Stimulated activated CD4-positive, alpha-beta T cell treated with anti-CD3 and anti-CD28 coated beads, TNF-alpha, amount 100 ng/mL, for 4 hours (primary cell): ENCODE measurements at places on chromosomes 2 and 18.

DNA sequence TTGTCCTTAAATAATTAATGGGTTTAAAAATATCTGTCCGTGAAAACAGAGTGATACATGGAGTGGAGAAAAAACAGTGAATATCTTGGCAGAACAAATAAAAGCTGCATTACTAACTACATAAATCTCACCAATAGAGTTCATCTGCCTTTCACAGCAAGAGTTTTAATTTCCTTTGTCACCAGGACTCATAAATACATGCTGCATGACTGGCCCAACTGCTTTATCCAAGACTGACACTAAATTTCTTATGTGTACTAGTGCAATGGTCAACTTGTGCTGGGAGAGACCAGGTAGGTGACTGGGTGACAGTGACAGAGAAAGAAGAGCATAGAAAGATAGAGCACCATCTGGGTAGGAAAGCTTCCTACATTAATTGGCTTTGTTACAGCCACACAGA is 402.8 kb downstream of the RAD51AP2 start:
- DNase-seq: no peak

DNA sequence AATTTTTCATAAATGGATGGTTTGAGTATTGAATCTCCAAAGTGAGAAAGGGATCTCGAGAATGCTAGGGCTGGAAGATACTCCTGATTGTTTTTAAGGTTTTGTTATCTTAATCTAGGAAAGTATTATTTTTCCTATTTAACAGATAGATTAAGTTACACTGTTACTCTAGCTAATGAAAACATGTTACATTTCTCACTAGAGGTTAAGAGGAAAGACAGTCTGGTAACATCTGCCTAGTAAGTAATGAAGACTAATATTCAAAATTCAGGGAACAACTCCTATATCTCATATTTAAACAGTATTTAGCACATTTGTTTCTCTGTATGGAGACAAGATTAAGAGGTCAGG is 2.0 kb downstream of the GALNT3 start:
- DNase-seq: no peak

DNA sequence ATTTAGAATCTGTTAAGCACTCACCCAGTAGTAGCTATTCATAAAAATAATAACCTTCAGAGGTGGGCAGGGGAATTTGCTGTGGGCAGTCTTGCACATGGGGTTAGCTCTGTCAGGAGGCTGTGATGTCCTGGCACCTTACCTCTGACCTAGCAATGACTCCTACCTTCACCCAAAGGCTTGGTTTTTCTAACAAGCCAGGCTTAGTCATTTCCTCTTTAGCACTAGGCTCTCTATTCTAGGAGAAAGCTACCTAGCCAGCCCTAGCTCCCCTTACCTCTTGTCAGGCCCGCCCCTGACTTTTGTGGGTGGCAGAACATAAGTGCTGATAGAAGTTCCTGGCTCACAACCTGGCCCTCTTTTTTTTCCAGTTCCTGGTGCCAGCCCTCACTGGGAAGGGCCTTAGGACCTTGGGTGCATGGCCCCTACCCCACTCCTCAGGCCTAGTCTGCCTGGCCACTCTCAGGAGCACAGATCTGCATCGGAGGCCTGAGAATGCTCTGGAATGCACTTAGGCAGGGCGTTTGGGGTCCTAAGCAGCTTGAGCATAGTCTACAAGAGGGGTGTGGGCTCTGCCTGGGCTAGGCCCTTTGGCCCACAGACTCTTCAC is 17.7 kb downstream of the CPLX4 start:
- DNase-seq: no peak

DNA sequence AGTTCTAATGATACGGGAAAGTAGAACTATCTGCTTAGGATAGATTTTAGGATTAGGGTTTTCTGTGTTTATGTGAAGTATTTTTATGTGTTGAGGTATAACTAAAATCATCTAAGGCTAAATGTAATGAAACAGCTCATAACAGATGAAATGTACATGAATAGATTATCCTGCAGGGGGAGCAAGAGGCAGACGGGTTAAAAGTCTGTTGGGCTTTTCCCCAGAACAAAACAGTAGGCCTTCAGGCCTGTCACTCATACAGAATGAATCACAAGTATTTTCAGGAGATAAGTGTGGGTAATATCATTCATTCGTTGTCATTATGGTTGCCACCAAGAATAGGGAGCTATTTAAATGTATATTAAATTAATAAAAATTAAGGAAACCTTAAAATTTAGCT is 107.9 kb upstream of the IL1R2 start:
- no peak for DNase-seq

DNA sequence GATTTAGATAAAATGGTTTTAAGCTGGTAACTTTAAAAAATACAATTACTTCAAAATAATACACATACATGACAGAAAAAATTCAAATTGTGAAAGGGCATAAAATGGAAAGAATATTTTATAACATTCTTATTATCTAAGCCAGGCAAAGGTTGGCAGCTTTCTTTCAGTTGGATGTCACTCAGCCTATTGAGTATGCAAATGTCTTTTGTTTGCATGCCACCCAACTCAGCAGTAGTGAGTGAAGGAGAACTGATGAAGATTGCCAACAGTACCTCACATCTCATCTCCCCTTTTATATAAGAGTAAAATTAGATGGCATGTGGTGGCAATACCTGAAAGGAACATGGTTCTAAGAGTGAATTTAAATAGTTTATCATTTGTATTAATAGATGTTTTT is 24.8 kb downstream of the BMPR2 start:
- no peak for DNase-seq

DNA sequence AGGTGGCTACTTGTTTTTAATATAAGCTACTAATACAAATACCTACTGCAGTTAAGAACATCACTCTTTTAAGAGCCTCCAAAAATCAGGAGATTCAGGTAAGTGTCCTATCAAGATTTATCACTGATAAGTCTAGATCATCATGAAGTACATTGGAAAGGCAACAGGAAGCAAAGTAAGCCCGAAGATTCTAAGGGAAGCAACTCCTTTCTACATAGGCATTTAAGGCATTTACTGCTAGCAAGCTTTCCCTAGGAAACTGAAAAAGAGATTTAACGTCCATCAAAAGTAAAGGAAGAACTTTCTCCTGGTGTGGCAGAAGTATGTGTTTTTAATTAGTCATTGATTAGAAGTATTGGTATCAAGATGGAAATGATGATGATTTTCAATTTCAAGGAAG is 3.7 kb downstream of the STK17B start:
- no peak for DNase-seq

- DNase-seq: no peak
Observed at GRCh38 chr18:3566851-3567250, 116.9 kb downstream of the TGIF1 start.

GRCh38 chr18:78659748-78660147 is 319.9 kb upstream of the SALL3 start:
- DNase-seq: no peak

GRCh38 chr2:95275601-95276243 is 1.5 kb downstream of the PROM2 start:
- no peak for DNase-seq

GRCh38 chr2:120430501-120430830 is 84.5 kb downstream of the INHBB start:
- DNase-seq: no peak

DNA sequence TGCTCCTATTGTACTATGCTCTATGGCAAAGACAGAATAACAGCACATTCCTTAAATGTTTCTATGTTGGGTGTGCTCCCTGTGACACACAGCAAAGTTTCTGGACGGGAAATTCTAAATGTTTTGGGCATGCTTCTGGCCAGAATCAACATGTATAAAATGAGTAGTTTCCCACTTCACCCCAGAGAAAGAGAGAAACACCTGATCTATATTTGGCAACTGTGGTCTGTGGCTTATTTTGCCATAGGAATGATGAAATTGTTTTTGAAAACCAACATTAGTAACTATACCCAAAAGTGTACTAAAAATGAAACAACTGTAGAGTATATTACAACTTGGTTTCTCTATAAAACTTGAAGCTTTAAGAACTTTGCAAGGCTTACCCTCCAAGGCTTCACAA is 89.1 kb downstream of the RAD51AP2 start:
- no peak for DNase-seq

DNA sequence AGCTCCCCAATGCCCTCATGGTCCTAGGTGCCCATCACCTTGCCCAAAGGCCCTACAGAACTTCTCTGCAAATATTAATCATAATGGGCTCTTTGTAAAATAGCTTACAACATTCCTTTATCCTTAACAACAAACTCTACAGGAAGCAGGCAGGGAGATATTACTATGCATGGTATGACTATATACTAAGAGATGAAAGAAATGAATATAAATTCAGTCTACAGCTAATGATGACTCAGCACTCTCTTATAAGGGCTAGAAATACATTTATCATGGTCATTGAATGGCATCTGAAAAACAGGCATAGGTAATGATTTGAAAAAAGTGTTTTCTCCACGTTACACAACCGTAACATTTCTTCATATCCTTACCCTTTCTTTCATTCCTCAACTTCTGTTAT is 254.8 kb upstream of the DSEL start:
- DNase-seq: no peak

- no peak for DNase-seq
Observed at GRCh38 chr2:31764169-31764568, 183.4 kb upstream of the SRD5A2 start.

GRCh38 chr18:36564841-36565240 is 264.0 kb downstream of the TPGS2 start:
- no peak for DNase-seq

GRCh38 chr2:218555527-218555926 is 12.6 kb downstream of the USP37 start:
- DNase-seq: no peak

- DNase-seq: no peak
Observed at GRCh38 chr2:190922376-190922775, 41.8 kb downstream of the GLS start.

DNA sequence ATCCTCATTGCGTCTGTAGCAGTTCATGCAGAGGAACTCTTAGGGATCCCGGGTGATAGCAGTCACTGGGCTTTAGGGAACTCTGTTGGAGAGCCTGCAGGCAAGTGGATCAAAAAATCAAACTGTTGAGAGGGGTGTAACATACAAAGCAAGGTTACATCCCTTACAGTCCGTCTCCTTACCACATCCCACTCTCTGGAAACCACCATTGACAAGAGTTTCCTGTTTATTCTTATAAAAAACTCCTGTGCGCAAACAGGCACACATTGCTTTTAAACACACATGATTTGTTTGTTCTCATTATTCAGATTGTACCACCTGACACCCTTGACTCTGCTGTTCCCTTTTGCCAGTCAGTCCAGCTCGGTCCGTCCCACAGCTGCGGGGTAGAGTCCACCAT is 137.7 kb downstream of the LTBP1 start:
- DNase-seq: no peak

DNA sequence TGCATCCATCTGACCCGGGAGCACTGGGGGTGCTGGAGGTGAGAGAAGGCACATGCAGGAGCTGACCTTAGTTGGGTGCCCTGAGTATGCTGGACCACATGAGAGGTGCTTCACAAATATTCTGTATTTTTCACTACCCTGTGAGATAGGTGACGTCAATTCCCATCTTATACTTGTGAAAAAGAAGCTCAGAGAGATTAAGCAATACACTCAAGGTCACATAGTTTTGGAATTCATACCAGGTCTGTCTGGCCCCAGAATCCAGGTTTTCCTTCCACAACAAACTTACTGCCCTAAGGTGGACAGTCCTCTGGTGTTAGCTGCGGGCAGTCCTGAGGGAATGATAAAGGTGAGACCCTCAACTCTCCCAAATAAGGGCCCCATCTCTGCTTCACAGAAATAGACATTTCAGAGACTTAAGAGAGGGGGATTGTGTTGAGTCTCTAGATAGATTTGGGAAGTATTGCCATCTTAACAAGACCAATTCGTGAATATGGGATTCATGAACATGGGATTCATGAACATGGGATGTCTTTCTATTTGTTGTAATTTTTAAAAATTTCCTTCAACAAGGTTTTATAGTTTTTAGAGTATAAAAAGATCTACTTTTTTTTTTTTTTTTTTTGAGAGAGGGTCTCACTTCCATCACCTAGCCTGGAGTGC is 64.0 kb upstream of the SMAD7 start:
- DNase-seq: no peak

GRCh38 chr18:59520562-59521355 is 161.7 kb upstream of the LMAN1 start:
- DNase-seq: no peak

- no peak for DNase-seq
Observed at GRCh38 chr2:237144516-237144915, 58.8 kb downstream of the COPS8 start.

DNA sequence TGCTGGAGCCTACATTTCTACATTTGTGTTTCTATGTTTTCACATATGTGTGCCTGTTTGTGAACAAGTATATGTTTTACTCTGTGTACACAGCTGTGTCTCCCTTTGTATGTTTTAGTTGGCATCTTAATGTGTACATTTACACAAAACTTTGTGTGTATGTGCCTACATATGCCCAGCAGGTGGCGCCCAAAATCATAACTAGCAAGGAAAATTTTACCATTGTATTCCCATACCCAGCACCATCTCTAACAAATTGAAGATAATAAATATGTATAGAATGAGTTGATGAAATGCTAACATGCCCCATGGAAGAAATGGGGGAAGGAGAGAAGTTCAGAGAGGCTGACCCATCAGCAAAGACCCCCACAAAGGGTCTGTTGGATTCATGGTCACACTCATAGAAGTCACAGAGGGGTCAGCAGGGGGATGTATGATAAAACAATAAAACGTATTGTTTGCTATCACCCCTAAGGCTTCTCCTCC is 48.1 kb downstream of the PKDCC start:
- peak; percentile 52 for DNase-seq

- DNase-seq: no peak
Observed at GRCh38 chr2:233248999-233249398, 2.5 kb upstream of the ATG16L1 start.

- no peak for DNase-seq
Observed at GRCh38 chr18:48791636-48792105, 159.1 kb downstream of the SMAD7 start.

DNA sequence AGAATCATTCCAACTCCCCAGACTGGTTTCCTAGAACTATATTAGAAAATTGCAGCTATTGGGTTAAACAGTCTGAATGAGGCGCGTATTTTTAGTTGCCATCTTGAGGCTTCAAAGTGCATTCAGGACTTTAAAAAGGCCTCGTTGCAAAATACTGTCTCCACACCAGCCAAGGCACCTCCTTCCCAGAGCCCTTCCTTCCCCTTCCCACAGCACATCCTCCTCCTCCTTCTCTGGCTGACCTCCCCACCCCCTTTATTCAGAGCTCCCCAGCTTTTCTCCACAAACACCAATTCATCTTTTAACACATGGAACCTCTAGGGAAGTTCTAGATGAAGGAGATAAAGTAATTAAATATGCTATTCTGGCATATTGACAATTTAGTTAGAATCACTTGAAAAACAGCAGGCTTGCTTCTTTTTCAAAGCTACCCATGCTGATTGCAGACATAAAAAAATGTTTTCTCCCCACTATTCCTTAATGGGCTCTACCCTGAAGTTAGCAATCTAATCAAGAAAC is 90.3 kb downstream of the RTP5 start:
- no peak for DNase-seq

GRCh38 chr2:64796926-64797325 is 143.2 kb upstream of the SERTAD2 start:
- DNase-seq: no peak

GRCh38 chr2:96751800-96752199 is 8.9 kb upstream of the CNNM4 start:
- DNase-seq: no peak

GRCh38 chr2:88464153-88464552 is 11.7 kb upstream of the FOXI3 start:
- no peak for DNase-seq

- no peak for DNase-seq
Observed at GRCh38 chr2:199987586-199987985, 32.2 kb downstream of the MAIP1 start.
